Kidney tubule cell (primary cell): ENCODE measurements at places on chromosomes 5 and 9.

DNA sequence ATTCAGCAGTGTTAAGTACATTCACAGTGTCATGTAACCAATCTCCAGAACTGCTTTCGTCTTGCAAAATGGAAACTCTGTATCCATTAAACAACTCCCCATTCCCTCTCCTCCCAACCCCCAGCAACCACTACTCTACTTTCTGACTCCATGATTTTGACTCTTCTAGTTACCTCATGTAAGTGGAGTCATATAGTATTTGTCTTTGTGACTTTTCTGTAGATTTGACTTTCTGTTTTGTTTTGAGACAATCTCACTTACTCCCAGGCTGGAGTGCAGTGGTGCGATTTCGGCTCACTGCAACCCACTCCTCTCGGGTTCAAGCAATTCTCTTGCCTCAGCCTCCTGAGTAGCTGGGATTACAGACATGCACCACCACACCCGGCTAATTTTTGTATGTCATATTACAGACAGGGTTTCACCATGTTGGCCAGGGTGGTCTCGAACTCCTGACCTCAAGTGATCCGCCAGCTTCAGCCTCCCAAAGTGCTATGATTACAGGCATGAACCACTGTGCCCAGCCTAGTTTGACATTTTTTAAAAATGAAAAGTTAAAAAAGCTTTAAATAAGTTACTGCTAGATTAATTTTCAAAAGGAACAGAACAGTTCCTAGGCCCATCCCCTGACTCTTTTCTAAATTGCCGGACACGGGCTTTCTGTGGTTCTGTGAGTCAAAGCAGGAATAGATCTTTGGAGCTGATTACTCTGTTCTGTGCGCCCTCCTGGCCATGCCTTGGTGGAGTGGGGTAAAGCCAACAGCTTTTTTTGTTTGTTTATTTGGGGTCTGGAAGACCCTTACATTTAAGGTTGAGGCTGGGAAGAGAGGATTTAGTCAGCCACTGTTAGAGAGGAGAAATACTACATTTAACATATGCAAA, 59.3 kb downstream of the RALGPS1 start:
- no peak for DNase-seq

DNA sequence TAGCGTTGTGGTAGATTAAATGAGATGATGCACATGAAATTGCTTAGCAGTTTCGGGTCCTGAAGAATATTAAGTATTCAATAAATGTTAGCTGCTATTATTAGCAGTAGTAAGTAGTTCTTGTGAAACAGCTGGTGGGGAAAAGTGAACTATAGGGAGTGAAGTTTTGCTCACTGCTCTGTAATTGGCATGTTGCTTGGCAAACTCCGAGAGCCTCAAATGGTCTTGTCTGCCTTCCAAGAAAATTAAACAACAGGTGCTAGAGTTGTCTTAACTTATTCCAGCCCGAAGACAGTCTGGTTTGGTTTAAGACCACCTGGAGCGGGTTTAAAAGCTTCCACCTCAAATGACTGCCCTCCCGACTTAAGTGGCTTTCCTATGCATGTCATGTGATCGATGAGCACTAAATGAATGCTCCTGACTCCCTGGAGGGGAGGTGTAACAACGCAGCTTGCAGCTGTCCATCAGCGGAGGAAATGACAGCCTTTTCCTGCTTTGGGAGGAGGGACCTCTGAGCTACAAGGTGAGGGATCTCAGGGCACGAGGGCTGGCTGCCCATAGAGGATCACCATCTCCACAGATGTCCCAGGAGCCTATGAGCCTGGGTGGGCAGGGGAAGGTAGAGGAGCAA, 202.9 kb upstream of the PANK3 start:
- no peak for DNase-seq

DNA sequence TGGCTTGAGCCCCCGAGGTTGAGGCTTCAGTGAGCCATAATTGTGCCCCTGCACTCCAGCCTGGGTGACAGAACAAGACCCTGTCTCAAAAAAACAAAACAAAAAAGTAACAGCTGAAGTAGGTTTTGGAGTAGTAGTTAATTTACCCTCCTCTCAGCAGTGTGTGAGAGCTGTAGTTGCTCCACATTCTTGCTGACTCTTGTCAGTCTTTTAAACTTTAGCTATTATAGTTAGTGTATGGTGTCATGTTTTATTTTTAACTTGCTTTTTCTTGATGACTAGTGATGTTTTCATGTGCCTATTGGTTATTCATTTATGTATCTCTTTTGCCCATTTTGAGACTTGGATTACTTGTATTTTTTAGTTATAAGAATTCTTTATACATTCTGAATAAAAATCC, 52.9 kb upstream of the DHFR start:
- DNase-seq: peak; percentile 73

- DNase-seq: no peak
Observed at GRCh38 chr9:130296783-130297055, 31.2 kb downstream of the HMCN2 start.

GRCh38 chr5:37198842-37199241, 50.3 kb downstream of the CPLANE1 start:
- DNase-seq: no peak

- no peak for DNase-seq
Observed at GRCh38 chr5:157382996-157383800, 76.8 kb upstream of the NIPAL4 start.

DNA sequence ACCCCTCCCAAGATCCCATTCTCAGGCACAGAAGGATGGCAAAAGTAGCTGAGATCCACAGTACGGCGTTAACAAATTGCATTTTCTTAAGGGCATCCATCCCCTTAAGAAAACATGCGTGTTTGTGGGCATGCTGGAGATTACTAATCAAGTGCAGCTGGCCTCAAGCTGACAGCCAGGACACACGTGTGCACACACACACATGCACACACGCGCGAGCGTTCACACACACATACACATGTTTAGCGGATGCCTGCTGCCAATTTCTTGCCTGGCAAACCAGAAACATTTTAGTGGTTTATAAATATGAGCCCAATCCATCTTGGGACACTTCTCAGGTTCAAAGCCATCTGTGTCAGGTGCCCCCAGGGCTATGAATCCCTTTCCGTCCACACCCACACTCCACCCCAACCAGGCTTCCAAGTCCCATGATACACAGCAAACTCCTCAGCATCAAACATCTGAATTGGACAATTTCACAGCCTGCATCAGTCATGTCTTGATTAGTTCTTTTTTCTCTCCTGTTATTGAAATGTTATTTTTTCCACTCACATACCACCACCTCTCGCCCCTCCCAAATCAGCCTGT, 23.5 kb upstream of the SMIM23 start:
- DNase-seq: no peak

DNA sequence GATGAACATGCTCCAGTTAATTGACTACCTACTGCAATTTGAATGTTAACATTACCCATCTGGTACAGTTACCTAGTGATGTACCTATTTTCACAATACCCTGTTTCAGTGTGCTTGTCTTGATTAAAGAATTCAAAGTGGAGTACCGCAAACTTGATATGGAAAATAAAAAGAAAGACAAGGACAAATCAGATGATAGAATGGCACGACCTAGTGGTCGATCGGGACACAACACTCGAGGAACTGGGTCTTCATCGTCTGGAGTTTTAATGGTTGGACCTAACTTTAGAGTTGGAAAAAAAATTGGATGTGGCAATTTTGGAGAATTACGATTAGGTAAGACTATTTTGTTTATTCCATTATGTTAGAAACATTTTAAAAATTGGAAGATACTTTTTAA, 33.5 kb downstream of the CSNK1G3 start:
- no peak for DNase-seq

- no peak for DNase-seq
Observed at GRCh38 chr5:102638316-102638715, 116.8 kb upstream of the PAM start.

GRCh38 chr9:109730228-109730627, 49.8 kb upstream of the PALM2AKAP2 start:
- no peak for DNase-seq

DNA sequence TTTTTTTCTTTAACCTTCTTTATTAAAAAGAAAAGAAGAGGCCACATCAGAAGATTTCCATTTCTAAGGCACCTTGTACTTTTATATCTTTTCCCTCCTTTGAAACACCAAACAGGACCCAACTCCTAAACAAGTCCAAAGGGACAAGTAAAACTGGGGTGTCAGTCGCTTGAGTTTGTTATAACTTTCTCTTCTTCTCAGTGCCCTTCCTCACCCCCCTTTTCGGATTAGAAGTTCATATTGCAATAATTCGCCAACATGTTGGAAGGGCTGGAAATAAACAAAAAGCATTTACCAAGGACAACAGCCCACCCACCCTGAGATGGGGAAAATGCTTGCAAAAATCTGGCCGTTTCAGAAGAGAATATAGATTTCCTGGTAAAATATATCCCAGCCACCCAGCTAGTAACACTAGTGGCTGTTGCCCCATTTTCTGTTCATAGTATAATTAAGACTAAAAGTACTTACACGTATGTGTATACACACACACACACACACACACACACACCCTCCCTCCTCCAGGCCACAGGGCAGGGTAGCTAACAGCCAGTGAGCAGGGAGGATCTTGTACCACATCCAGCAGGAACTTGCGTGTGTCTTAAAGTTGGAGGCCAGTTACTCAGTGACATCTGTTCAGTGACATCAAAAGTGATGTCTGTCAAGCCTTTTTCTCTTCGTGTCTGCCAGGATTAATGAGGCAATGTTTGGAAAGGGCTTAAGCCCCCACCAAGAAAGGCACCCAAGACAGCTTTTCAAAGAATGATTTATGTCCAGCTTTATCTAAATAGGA, 149.1 kb upstream of the KLF4 start:
- peak; percentile 31 for DNase-seq

DNA sequence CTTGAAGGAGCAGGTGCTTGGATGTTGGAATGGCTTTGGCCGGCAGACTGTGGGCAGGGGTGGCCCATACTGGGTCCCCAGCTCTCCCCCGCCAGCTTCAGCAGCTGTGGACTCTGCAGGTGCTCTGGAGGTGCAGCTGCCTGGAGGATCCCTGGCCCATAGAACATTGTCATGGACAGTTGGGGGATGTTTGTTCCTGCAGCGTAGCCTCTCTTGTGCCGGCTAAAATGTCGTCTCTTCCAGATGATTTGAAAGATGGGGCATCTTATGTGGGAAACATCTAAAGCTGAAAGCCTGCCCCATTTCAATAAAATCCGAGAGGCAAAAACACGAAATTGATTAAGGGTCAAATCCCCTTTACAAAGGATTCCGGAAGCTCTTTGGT, 13.5 kb upstream of the SLC6A19 start:
- no peak for DNase-seq
